Panc1 (cell line): ENCODE measurements at places on chromosomes 12 and 14.

GRCh38 chr14:49506650-49507049 is 79.5 kb downstream of the RPS29 start:
- no peak for DNase-seq

- DNase-seq, result no peak
Measured at GRCh38 chr14:89615421-89615820, 198.4 kb upstream of the FOXN3 start.

GRCh38 chr12:31482816-31483215 is 108.1 kb downstream of the DENND5B start:
- DNase-seq, result no peak

DNA sequence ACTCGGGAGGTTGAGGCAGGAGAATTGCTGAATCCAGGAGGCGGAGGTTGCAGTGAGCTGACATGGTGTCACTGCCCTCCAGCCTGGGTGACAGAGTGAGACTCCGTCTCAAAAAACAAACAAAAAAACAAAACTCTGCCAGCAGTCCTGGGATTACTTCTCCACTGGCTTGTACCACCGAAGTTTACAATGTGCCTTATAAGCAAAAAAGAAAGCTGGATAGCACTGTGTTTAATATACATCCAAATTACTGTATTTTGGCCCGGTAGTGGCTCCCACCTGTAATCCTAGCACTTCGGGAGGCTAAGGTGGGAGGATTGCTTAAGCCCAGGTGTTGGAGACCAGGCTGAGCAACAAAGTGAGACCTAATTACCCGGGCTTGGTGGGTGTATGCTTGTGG is 16.7 kb downstream of the HOMEZ start:
- DNase-seq, result no peak

- DNase-seq, result no peak
Measured at GRCh38 chr12:130263996-130264395, 73.7 kb upstream of the PIWIL1 start.

DNA sequence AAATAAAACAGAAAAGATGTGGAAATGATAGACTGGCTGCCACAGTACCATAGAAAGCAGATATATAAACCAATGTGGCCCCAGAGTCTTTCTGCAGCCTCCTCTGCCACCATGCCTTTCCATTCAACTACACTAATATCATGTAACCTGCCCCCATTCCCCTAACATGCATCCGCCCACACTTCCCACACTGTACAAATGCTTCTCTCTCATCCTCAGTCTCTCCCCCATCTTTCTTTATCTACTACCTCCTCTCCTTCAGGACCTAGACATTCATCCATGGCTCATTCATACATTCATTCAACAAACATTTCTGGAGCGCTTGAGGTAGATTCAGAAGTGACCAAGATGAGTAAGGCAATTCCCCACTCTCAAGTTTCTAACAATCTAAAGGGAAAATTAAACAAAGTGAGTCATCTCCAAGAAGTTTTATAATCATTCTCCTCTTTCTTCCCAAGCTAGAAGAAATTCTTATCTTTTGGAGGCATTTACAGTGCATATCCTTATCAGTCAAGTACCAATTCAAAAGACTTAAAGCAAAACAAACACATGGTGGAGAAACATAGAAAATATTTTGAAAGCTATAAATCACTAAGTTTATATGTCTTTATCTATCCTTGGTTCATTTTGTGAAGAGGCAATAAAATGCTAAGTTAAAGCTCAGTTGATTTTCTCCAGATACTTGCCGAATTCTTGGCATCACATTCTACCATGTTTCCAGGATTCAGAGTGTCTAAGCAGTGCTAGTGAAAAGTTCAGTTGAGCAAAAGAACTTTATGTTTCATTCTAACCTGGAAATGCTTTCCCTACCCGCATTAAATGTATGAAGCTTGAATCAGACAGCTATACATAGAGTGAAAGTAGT is 70.5 kb upstream of the FRMD6 start:
- no peak for DNase-seq

DNA sequence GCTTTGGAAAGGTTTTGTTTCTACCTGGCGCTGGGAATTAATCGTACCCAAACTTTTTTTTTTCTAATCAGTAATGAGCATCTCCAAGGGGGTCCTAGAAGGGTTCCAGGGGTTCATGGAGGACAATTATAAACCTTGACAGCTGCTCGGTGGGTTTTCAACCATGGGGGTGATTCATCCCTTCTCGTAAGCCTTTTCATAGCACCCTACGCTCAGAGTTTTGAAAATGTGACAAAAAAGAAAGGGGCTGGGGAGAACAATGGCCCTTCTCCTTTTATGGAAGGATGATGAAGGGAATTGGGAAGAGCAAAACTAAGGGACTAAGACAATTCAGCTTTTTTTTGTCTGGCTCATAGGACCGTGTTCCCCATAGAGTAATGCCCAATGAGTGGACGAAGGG is 196.7 kb downstream of the ZFP36L1 start:
- DNase-seq, result no peak

DNA sequence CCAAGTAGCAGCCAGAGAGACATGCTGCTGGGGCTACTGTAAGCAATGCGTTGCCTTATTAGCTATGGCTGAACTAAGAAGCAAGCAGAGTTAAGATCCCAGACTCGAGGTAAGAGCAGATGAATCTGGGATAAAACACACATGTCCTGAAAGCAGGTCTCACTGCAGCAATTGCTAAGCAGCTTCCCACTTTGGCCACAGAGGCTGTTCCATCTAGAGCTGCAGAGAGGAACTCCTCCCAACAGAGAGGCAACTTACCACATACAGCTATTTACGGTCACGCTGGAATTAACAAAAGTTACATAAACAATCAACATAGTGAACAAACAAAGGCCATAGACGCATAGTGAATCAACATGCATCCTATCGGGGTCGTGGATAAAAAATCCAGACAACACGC is 90.2 kb downstream of the KSR2 start:
- no peak for DNase-seq

GRCh38 chr12:56785141-56785865 is 22.2 kb downstream of the HSD17B6 start:
- DNase-seq, result no peak

DNA sequence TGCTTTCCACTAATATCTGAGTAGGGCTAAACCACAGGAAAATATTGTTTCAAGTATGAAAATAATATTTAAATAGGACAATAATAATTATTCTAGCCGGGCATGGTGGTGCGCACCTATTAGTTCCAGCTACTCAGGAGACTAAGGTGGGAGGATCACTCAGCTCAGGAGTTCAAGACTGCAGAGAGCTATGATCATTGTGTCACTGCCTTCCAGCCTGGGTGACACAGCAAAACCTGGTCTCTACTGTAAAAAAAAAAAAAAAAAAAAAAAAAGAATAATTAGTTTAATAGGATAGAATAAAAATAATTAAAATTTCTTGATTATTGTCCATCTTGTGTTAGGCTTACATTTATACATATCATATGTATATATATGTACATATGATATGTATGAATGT is 38.5 kb upstream of the BAZ1A start:
- no peak for DNase-seq

DNA sequence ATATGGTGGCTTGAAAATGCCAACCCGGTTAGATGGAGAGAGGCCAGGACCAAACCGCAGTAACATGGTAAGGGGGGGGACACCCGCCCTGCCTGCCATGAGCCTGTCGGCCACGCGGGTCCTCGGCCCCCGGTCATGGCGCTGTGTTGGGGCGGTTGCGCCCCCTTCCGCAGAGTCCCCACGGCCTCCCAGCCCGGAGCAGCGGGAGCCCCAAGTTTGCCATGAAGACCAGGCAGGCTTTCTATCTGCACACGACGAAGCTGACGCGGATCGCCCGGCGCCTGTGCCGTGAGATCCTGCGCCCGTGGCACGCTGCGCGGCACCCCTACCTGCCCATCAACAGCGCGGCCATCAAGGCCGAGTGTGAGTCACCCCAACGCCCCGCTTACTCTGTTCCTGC is 10.1 kb upstream of the CRIP2 start:
- no peak for DNase-seq

DNA sequence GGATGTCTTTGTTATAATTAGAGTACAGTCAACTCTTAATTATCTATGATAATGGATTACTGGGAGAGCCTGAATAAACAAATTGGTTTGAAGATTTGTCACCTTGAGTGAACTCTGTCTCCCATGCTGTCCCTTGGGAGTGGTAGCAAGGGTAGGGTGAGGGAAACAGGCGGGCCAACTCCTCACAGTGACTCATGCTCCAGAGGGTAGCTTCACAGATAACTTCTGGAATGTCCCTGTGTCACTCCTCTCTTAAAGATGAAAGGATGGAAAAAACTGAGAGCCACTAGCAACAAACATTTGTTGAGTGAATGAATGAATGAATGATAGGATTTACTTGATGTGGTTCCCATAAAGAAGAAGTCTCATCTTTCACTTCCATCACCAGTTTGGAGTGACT is 53.5 kb downstream of the RASSF9 start:
- DNase-seq, result no peak

DNA sequence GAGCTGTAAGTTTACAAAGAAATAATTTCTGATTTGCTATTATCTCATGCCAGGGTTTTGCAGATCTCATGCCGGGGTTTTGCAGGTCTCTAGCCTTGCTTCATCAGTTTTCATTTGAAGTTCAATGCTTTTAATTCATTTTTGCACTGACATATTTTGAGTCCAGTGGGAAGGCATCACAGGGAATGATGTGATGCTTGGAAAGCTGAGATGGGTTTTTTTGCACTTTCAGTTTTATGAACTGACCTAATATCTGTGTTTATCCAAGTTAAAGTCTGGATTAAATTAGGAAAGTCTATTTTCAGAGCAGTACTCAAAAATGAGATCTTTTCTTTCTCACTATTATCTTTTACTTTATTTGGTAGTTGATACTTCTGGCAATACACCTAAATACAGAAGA is 23.6 kb upstream of the REP15 start:
- no peak for DNase-seq

DNA sequence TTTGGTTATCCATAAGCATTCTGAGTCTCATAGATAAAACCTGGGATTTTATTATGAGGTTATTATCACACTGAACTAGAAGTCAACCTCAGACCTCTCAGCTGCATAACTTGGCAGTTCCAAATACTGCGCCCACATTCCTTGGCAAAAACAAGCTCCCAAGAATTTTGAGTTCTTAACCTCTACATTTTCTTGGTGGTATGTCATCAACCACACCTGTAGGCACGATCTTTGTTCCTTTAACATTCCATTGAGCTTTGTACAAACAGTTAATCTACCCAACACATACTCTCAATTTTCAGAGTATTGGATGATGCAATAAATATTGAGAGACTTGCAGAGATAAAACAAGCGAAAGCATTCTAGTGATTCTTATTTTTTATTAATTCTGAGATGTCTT is 371.8 kb upstream of the PRICKLE1 start:
- peak; percentile 10 for DNase-seq

- DNase-seq, result no peak
Measured at GRCh38 chr14:102007916-102008418, 43.6 kb downstream of the DYNC1H1 start.

GRCh38 chr12:11757531-11757930 is 108.1 kb downstream of the ETV6 start:
- DNase-seq, result no peak

DNA sequence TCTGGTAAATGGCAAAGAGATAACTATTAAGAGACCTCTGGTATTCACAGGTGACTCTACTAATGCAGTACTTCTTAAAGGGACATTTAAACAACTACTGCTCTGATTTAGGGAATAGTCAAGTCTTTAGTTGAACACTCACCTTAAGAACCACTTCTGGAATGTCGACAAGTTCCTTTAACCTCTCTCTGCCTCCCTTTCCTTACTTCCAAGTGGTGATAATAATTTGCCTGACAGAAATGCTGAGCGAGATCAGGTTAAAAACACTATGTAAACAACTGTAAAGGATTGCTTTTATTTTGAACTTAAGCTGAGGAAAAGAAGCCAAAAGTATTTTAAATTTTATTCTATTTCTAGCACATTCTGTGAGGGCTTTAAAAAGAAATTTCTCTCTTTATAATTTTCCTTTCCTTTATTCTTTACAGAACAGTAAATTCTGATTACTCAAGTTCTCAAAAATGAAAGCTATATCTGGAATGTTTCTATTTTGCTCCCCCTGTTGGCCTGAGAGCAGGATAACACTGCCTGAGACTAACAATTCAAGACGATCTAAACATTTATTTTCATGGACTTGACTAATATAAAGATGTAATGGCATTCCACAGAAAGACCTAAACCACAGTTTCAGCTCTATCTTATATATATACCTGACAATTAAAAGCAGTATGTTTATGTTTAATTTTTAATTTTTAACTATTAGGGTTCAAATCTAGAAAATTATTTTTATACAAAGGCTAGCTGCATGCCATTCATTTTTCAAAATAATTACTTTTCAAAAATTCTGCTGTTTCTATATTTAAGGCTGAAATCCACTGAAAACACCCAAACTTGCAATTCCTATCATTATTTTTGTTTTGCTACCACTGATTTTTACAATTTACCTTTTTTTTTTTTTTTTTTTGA is 29.2 kb downstream of the ZCCHC8 start:
- DNase-seq, result no peak

DNA sequence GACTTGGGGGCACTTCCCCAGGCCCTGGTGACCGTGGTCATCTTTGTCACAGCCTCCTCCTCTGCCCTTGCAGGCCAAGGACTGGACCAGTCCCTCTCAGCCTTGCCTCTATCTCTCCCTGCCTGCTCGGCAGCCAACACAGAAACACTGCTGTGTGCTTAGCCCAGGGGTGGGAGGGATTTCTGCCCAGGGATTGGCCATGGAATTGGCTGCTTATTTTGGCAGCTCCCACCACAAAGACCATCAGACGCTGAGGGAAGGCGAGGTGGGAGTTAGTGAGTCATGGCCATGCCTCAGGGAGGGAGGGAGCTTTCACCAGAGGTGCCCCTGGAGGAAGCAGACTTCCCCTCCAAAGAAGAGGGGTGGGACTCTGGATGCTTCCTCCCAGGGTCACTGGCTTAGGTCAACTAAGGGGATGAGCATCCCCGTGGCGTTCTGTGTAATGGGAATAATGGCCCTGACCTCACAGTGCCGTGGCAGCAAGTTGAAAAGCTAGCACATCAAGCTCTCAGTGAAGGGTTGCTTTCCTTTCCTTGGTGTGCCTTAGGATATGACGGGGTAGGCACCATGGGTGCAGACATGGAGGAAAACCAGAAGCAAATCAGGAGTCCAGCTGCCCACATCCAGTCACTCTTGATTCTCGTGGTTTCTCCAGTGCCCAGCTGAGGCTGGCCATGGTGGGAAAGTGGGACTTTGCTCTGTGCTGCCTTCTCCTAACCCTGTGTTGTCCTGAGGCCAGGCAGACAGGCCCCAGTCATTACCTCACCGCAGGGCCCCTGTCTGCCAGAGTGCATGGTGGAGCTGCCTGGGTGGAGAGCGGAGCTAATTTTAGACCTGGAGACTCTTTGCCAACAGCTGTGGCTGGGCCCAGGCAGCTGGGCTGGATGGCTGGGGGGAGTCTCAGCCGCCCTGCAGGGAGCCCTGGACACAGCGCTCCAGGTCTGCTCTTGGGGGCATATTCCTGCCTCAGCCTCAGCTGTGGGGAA is 21.4 kb downstream of the B4GALNT3 start:
- DNase-seq, result no peak

- DNase-seq, result no peak
Measured at GRCh38 chr12:48936379-48936979, 11.2 kb upstream of the FKBP11 start.
